Fibroblast of skin of abdomen (primary cell): ENCODE measurements at places on chromosomes 1 and 21.

DNA sequence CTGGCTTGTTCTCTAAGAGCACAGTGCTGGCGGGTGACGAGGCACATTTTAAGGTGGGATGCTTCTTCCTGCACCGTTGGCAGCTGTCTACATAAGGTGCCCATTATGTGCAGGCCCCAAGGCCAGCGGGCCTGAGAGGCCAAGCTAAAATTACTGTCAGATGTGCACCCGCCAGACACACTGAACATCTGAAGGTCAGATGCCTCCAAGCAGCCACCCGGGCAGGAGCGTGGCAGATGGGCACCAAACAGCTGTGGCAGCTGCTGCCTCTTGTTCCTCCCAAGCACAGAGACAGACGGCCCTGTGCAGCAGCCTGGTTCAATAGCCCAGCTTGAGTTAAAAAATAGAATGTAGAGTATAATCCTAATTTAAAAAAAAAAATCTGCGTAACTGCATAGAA, 211.9 kb upstream of the EDN2 start:
- DNase-seq = no peak

GRCh38 chr1:230082211-230082610, 15.2 kb downstream of the GALNT2 start:
- DNase-seq = no peak

- no peak for DNase-seq
Observed at GRCh38 chr1:110736900-110737605, 62.3 kb upstream of the KCNA3 start.

GRCh38 chr21:25637851-25638659, 1.0 kb upstream of the JAM2 start:
- peak; percentile 16 for DNase-seq

DNA sequence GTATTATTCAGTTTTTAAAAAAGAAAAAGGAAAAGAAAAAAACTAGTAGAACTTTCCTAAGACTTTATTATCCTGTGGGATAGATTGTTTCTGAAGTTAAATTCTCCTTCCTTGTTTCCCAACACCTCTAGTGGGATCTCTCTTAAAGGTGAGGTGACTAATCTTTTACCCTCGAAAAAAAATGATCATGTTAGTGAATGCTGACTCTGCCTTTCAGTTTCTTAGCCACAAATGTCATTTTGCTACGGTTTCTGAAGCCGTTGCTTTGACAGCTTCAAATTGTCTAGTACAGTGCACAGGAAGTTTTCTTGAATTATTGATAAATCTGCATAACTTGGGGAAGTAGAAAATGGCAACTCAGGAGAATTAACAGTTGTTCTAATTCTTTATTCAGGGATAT, 13.0 kb upstream of the NEK7 start:
- no peak for DNase-seq

DNA sequence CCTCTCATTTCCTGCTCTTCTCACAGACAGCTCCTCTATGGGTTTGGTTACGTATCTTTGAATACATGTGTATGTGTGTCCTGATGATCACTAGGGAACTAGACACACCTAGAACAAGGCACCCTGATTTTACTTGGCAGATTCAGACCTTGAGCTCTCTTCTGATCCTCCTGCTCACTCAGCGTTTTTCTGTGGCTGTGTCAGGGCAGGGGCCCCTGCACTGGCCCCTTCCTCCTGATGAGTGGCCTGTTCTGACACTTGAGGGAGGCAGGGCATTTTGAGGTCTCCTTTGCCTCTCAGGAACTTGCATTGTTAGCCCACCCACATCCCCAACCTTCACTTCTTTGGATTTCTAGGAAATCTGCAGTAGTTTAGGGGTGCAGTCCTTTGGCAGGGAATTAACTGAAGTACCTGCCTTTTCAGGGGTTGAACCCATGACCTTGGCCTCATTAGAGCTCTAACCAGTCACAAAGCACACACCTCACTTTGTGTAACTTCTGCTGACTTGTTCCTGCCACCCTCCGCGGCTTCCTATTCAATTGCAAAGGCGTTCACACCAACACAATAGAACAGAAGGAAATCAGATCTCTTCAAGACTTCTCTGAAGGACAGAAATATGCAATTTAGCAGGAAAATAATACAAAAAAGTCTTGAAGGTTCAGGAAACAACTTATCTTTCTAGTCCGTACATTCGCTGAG, 8.8 kb downstream of the SMYD2 start:
- DNase-seq = no peak

DNA sequence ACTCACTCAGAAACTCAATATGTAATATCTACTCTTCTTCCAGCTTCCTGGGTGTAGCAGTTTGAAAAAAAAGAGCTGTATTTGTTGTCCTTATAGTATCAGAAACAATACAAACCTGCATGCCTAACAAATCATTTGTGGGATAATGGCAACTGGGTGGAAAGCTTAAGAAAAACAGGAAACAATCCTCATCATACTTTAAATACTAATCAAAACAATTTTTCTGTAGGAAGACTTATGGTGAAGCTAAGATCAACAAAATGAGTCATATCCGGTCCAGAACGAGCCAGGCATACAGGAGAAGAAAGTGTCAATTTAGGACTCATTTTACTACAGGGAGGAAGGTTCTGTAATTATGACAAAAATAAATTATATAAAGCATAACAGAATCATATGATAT, 181.8 kb upstream of the ADGRL4 start:
- peak; percentile 16 for DNase-seq

DNA sequence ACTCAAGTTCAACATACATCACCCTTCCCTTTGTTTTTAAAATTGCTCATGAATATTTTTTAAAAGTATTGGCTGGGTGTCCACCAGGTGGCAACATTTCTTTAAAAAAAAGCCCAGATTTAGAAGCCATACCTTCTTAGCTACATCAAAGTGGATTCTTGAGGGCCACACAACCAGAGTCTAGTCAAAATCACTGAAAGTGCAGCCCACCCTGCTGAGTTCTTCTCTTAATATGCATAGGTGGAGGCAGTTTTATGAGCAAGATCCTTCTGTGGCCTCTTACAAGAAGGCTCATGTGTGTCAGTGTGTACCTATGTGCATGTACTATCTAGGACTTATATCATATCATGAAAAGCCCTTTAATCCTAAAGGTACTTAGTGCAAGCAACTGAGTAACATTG, 16.9 kb upstream of the GNG12 start:
- DNase-seq = peak; percentile 50

- no peak for DNase-seq
Observed at GRCh38 chr21:44907966-44908895, 12.5 kb downstream of the ITGB2 start.

DNA sequence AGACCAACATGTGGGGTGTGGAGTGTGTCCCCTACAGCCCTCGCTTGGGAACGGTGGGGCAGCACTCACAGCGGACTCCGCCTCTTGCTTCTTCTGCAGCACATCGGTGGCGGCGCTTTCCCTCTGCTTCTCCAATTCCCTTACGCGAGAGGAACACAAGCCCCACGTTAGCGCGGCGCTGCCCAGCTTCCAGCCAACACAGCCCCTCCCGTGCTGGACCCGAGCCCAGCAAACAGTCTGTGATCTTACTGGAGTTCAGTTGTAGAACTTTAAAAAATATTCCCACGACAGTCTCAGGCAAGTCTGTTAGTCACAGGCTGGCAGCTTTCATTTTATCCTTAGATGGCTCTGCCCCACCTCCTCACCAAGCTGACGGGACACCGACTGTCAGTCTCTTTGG, 13.6 kb downstream of the THAP3 start:
- DNase-seq = peak; percentile 17

- no peak for DNase-seq
Observed at GRCh38 chr1:154758346-154758745, 111.7 kb downstream of the KCNN3 start.

DNA sequence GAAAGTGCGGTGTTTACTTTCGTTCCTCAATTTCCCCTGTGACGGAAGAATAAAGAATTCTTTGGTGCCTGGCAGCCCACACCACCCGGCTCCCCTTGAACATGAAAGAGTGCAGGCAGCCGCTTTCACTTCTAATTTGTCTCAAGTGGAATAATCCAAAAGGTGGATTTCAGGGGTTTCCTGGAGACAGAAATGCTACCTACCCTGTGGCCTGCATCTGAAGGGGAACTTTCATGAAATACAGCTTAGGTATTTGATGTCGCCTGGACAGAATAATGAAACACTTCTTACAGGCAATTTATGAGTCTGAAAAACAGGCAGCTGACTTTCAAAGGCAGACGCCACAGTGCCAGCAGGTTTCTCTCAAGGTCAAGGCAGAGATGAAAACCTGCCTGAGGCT, 169.5 kb upstream of the USP24 start:
- no peak for DNase-seq

DNA sequence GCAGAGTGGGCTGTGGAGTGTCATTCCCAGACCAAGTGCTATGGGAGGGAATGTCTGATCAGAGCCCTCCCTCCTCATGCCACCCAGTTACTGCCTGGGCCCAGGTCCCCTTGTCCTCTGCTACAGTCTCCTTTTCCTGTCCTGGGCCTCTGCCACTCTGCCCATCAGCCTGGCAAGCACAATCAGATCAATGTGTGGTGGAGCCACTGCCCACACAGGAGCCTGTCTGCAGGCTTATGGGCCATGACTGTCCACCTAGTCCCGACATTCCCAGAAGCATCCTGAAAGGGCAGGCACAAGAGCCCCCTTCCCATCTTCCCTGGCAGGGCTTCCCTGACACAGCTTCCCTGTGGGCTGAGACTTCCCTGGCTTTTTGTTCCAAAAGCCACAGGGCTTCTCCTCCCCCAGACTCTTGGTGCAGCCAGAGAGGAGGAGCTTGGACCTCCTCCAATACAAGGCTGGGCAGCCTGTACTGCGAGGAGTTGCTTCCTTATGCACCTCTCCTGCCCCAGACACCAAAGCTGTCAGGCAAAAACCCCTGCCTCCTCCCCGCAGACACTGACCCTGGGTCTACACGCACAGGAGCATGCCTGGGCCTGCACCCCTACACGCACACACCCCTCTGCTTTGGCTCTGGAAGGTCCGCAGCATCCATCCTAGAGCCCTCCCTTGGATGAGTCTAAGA, 29.2 kb upstream of the CNTN2 start:
- DNase-seq = peak; percentile 38

DNA sequence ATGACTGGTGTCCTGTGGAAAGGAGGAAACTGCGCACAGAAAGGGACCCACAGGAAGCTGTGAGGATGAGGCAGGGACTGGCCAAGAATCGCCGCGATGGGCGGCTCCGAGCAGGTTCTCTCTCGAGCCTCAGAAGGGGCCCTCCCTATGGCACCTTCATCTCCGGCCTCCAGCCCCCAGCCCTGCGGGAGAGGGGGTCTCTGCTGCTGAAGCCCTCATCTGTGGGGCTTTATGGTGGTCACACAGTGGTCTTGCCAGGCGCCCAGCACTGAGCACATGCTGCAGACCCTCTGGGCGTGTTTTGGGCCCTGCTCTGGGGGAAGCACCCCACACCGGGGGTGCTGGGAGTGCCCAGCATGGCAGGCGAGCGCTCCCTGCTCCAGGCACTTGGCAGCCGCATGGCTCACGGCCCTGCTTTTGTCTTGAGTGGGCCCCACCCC, 86.6 kb upstream of the ACTRT2 start:
- no peak for DNase-seq

DNA sequence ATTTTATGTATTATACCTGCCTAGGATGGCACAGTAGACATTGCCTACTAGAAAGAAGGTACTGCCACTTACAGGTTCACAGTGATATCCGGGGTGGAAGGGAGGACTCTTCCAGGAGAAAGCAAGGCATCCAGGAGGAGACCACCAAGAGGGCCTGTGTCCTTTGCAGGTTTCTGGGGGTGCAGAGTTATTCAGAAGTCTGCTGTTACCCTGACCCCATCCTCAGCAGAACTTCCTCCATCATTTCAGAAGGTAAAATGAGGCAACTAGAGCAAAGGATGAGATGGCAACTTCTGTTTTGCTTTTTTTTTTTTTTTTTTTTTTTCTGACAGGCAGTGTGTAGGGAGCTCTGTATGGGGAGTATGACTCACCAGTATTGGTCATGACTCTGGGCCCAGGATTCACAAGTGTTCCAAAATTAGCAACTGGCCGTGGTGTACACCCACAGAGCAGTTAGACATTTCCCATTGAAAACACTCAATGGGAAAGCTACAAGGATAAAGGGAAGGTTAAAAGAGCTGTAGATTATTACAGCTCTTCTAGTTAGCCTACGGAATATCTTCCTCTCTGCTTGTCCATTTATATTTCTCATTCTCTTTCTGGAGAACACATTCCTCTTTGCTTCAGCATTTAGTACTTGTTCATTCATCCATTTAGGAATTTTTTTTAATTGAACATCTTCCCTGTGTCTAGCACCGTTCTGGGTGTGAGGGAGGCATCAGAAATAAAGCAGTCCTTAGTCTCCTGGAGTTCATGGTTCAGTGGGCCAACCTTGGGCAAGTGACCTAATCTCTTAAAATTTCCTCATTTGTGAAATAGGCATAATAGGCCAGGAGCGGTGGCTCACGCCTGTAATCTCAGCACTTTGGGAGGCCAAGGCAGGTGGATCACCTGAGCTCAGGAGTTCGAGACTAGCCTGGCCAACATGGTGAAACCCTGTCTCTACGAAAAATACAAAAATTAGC, 50.5 kb upstream of the PPP2R5A start:
- peak; percentile 94 for DNase-seq

DNA sequence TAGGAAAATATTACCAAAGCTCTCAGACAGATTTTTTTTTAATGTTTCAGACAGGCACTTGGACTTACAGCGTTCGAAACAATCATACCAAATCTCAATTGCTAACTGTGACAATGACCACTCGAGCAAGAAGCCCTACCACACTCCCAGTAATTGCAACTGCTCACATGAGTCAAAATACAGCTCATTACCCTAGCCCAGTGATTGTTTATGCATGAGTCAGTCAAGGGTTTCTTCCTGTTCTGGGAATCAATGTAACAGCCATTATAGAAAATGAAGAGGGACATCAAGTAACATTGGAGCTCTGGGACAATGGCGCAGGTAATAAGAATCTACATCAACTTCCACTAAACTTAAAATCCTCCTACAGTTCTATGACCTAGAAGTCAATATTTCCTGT, 56.1 kb upstream of the SH3GLB1 start:
- DNase-seq = peak; percentile 72

GRCh38 chr1:40185951-40186864, 25.0 kb downstream of the RLF start:
- DNase-seq = peak; percentile 86

- peak; percentile 81 for DNase-seq
Observed at GRCh38 chr1:30083800-30084464, 639.5 kb downstream of the MATN1 start.

GRCh38 chr1:172761581-172762486, 102.9 kb downstream of the FASLG start:
- DNase-seq = peak; percentile 68

DNA sequence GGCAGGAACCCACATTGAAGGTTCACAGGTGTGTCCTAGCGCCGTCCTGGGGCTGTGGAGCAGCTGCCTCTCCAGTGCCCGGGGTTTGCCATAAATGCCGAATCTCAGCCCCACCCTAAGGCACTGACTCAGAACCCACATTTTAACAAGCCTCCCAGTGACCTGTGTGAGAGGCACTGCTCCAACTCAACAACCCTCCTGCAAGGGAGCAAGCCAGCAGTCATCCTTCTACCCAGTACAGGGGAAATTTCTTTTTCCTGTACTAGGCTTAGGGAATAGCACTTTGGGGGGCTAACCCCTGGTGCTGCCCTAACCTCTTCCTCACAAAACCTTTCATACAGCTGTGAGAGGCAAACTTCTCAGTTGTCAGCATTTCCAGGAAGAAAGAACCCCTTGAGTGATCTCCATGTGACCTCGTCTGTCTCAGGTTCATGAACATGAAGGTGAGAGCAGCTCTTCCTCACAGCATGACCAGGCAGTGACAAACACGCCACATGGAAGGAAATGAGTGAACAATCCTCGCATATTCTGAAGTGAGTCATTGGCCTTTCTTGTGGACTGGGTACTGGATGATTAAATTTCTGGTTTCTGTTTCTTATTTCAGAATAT, 11.4 kb upstream of the BCAR3 start:
- DNase-seq = peak; percentile 83
